ENCODE measurements at places on chromosomes 3 and 15.

DNA sequence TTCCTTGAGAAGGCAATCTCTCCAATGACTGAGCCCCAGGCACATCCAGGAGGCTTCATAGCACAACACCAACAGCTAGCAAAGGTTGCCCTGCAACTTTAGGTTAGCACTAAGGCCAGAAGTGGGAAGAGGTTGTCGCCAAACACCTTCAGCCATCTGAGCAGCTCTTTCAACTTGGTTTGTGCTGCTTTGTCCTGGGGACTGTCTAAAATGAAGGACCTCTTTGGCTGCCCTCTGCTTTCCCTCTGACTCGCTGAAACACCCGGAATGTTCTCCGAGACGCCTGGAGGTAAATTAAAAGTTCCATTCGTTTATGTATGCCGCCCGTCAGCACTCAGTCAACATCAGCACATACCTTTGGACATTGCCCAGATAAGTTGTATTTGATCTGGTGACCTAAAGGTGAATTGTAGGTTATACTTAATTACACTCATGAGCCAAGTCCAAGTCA is 121.2 kb upstream of the NR2F2 start:
- no peak for DNase-seq

DNA sequence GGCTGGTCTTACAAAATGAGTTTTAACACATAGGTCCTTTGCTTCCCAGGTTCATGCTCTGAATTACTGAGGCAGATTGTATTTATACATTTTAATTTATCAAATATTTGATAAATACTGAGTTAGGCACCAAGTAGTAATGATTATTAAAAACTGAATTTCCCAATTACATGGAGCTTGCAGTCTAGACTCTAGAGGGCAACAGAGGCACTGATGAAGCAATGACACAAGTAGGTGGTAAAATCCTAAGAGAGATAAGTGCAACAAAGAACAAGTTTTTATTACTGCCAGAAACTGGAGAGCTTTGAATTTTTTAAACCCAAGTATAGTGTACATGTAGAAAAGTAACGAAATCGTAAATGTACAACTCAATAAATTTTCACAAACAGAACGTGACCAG is 406.2 kb upstream of the RARB start:
- DNase-seq, result no peak

- no peak for DNase-seq
These were observed 285.2 kb downstream of the NAALADL2 start for GRCh38 chr3:175144368-175144767.

GRCh38 chr3:58840949-58841348 is 174.4 kb upstream of the FAM3D start:
- DNase-seq, result no peak

- DNase-seq, result no peak
These were observed 871.8 kb downstream of the OTOL1 start for GRCh38 chr3:162368417-162368816.

DNA sequence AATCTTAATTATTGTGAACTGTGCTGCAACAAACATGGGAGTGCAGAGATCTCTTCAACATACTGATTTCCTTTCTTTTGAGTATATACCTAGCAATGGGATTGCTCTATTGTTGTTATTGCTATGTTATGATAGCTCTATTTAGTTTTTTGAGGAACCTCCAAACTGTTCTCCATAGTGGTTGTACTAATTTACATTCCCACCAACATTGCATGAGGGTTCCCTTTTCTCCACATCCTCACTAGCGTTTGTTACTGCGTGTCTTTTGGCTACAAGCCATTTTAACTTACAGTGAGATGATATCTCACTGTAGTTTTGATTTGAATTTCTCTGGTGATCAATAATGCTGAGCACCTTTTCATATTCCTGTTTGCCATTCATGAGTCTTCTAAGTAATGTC is 45.5 kb upstream of the TNFSF10 start:
- no peak for DNase-seq

DNA sequence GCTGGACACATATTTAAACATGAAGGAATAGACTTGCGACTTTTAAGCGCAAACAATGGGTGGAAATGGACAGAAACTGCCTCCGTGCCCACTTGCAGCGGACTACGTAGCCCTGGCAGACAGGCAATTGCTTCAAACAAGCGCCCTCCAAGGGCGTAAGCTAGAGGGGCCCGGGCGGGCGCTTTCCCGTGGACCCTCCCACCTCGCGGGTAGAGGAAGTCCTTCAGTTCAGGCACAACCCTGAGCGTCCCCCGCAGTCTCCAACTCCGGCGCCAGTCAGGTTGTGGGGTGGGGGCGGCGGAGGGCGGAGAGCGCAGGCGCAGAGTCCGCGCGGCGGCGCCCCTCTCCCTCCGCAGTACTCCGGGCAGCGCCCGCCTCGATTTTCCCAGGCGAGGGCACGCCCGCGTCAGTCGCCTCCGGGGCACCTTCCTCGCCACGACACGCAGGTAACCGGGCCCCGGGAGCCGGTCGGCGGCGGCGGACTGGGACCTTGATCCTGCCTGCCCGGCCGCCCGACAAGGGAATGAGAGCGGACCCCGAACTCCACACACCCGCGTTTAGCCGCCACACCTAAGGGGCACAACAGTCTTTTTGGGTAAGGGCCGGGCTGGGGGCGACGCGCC is at the start of gene SLC35G2:
Gene SLC35G2 (plus strand): TSS at position 358 of the 623 bp plus-strand sequence. CDS start 35,335 bp downstream, outside the sequence.
- no peak for DNase-seq

DNA sequence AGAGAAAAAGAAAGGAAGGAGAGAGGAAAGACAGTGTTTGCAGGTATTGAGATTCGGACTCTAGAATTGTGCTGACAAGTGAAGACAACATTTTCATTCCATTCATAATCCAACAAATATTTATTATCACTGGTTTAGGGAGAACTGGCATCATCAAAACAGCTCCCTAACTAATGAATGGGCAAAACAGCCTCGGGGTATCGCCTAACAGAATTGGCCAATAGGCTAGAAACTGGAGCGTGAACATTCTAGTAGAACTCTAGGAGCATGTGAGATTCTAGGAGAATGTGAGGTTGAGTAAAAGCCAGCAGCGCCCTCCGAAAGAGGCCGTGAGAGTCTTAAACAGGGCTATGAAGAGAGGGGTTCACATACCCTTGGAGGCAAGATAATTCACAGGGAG is 221.8 kb upstream of the WNT5A start:
- no peak for DNase-seq

GRCh38 chr3:167520266-167521005 is 46.6 kb upstream of the SERPINI2 start:
- no peak for DNase-seq

DNA sequence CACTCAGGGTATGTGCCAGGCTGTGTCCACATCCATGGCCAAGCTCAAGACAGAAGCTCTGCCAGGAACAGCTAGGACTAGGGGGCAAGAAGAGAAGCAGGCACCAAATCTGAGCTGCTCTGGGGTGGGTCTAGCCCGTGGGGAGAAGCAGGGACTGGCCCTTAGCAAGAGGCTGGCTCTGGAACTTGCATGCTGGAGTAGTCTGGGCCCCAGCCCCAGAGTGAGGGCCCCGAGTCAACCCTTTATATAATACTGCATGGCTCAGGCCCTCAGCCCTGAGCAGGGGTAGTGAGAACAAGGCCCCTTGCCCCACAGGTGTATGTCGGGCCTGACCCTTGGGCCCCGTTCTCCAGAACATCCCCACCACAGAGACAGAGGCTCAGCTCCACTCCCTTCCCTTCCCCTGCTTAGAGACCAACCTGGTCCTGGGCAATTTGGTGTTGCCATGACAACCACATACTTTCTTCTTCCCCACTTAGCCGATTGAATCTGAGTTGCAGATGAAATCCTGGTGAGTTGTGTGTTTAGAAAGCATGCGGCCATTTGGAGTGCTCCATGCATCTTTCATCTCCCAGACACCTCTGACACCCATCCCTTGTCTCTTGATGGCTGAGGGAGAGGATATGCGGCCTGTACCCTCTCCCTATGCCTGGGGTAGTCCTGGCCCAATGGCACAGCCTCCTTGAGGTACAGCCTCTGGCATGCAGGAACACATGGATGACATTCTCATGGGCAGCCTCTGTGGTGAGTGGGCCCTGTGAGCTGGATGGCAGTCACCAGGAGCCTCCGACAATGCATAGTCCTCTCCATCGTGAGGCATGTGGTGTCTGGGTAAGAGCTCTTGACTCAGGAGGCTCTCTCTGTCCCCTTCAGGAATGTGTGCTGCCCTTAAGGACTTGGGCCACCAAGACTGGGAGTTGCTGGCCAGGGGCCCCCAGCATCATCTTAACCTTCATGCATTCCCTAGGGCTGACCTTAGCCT is 29.2 kb upstream of the SFMBT1 start:
- no peak for DNase-seq

- DNase-seq, result no peak
These were observed 826 bp downstream of the SHC4 start for GRCh38 chr15:48962662-48963523.

DNA sequence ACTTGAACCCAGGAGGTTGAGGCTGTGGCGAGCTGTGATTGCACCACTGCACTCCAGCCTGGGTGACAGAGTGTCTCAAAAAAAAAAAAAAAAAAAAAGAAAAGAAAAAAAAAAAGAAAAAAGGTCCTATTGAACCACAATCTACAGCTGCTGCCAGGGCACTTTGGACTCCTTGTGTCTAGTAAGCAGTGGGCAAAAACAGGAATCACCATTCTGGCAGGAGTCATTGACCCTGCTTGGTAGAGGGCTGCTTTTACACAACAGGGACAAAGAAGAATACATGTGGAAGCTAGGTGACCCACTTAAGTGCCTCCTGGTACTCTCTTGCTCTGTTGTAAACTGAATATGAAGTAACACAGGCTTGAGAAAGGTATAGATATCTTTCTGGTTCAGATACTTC is 14.6 kb upstream of the PCCB start:
- no peak for DNase-seq

- DNase-seq, result no peak
These were observed 69.5 kb downstream of the FAIM start for GRCh38 chr3:138678086-138678485.

DNA sequence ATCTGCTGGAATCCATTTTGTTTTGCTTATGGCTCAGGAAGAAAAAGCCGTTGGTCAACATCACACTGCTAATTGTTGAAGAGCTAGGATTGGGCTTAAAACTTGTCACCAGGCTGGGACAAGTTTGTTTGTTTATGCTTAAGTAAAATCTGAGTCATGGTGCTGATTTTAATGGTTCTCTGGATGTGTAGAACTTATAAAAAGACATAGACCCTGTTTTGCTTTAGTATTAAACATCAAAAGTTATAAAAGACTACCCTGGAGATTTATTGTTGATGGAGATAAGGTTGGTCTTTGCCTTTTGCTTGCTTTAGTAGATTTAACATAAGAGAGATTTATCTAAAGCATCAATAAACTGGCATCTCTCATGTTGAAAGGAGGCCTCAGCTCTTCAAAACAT is 348.2 kb upstream of the GOLIM4 start:
- DNase-seq, result no peak

DNA sequence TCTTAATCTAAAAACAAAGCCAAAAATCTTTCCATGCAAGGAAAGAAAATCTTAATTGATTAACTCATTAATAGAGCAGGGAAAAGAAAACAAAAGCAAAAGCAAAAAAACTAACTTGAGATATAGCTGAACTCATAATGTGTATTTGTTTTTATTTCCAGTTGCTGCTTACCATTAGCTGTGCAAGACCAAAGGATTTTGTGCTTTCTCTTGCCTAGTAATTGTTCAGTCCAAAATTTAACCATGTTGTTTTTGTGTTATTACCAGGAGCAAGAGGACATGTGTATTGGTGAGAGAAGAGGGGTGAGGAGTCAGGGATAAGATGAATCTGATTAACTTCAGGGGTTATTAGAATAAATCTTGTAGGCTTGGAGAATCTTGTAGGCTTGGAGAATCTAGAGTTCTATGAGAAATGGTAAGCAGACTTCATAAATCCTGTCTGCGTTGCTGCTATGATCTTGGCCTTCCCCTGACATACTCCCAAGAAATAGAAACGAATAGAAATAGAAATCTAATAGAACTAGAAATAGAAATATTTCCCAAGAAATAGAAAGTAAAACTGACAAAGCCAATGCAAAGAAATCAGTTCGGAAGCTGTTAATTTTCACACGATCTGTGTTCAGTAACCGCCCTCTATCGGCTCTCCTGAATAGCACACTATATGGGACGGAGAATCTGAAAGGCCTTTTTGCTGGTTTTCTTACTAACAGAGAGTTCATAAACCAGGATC is 72.6 kb upstream of the TNFSF10 start:
- DNase-seq, result no peak

DNA sequence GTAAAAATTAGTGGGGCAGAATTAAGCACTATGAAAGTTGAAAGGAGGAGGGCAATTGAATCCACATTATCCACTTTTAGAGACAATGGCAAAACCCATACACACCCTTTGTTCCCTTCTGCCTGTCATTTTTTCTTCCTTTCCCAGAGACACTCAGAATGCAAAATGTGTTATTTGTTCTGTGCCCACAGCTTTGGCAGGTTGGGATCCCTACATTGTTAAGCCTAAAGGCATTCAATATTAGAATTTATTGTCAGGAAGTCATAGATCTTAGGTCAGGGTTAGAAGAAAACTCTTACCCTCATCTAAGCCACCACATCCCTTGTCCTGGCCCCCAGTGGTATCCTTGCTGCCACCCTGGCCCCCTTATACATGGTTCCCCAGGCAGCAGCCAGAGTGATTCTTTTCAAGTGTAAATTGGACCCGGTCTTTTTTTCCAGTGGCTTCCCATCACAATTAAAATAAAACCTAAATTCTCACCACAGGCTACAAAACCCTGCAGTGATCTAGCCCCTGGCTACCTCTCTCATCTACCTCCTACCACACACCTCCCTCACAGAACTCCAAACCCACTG is 470.1 kb upstream of the ATP11B start:
- DNase-seq, result no peak

DNA sequence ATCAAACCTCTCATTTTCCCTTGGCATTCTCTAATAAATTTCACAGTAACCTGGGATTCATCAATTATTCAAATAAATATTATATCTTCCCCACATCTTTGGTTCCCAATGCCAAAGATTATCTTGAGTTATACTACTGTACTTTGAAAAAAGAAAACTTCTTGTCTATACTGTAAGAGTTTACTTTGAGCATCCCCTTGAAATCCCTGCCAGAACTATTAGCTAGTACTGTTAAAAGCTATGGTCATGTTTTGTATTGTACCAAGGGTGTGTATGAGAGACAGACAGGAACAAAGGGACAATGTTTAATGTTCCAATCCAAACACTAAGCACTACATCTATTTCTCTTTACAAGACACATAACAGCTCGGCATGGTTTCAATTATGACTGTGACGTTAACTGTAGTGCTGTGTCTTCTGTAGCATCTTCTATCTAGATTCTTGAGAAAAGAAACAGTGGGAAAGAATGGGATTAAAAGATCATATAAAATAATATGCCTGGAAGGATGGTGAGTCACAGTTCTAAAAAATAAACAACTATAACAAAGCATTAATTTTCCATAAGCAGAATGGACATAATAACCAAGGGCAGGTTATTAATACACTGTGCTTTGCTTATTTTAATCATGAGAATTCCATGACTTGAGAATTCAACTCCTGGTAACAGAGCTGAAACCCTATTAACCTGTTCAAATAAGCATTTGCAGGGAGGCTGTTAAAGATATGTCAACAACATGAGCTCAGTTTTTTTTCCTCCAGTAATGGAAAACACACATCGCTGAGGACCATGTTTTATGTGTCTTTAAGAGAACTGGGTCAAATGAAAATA is 71.1 kb downstream of the ALDH1A2 start:
- no peak for DNase-seq

GRCh38 chr15:90624278-90624981 is 92.7 kb upstream of the BLM start:
- no peak for DNase-seq
